ENCODE measurements at places on chromosomes 13 and 19.
A peak's percentile ranks its signal among the peaks of the same experiment; 100 is the strongest.

- DNase-seq = no peak
Observed at GRCh38 chr13:73945382-73945781, 188.8 kb downstream of the KLF12 start.

- DNase-seq = no peak
Observed at GRCh38 chr13:44768775-44769581, 192.8 kb upstream of the TSC22D1 start.

- no peak for DNase-seq
Observed at GRCh38 chr13:112812306-112813055, 122.6 kb downstream of the ATP11A start.

- DNase-seq = no peak
Observed at GRCh38 chr19:45187421-45188100, 9.0 kb downstream of the BLOC1S3 start.

DNA sequence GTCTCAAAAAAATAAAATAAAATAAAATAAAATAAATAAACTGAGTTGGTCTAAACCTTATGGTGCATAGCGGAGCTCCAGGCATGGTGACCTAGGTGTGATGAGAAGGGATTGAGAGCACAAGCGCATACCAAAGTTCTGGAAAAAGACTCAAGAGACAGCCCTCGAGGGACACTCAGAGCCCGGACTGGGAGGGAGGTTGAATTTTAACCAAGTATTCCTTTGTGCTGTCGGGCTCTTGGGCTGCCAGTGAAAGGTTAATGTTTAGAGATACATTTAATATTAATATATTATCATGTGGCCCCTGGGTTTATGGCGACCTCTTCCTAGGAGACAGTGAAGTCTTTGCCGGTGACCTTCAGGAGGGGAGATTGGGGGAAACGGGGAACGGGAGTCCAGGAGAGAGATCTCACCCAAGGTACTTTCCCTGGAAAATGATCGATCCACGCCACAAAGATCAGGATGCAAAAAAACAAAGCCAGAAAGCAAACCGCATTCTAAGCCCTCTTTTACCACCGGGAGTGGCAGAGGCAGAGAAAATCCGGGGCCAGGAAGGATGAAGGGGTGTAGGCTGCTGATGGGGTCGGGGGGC, 1.6 kb downstream of the FUT6 start:
- no peak for DNase-seq

- no peak for DNase-seq
Observed at GRCh38 chr13:89899302-89900103, 1448.0 kb upstream of the MIR17HG start.

DNA sequence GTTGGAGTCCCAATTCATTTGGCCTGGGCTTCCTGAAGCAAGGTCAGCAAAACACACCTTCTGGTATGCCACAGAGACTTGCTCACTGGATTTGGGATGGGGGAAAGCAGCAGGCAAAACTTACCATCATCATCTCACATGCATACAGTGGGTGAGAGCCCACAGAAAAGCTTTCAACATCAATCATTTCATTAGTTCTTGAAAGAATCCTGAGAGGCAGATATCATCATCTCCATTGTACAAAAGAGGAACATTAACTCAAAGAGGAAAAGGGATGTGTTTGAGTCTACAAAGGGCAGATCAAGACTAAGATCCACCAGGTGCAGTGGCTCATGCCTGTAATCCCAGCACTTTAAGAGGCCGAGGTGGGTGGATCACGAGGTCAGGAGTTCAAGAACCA, 6.4 kb downstream of the WDR87 start:
- no peak for DNase-seq

GRCh38 chr19:39514840-39515550, at the start of gene SELENOV:
SELENOV (plus strand) TSS chr19:39515139; CDS start chr19:39515213, 74 bp downstream.
- no peak for DNase-seq

GRCh38 chr19:44912854-44913253, 1.6 kb upstream of the APOC1 start:
- DNase-seq = no peak

GRCh38 chr13:90770334-90770733, 577.2 kb upstream of the MIR17HG start:
- DNase-seq = no peak

DNA sequence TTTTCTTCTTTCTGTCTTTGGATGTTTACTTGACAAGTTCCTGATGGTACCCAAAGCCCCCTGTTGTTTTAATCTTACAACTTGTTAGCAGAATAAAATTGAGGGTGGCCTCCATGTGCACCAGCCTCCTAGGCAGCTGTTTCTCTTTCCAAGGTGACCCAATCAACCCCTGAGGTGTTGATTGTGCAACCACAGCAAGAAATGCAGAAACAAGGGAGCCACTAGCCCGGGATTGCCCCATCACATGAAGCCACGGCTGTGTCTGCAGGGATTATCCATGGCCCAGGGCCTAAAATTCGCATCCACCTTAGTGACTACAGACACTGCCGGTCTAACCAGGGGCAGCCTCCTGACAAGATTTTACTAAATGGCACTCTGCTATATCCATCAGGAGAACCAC, 14.4 kb downstream of the CEACAM4 start:
- no peak for DNase-seq

- DNase-seq = no peak
Observed at GRCh38 chr13:77001963-77002587, 10.2 kb downstream of the CLN5 start.

GRCh38 chr13:95896301-95896700, 156.9 kb downstream of the UGGT2 start:
- DNase-seq = no peak

DNA sequence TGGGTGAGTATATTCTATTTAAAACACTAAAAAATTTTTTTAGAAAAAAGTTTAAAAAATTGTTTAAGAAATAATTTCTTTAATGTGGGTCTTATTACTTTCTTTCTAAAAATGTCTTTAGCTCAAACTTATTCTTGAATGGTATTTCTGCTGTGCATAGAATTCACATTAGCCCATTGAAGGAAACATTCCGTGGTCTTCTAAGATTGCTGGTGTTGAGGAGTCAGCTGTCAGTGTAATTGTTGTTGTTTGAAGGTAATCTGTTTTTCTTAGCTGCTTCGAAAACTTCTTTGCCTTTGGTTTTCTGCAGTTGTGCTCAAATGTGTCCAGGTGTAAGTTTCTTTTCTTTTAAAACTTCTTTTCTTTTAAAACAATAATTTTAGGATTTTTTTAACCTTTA, 85.4 kb upstream of the KLF12 start:
- no peak for DNase-seq

- DNase-seq = no peak
Observed at GRCh38 chr13:73954808-73955207, 179.4 kb downstream of the KLF12 start.

- DNase-seq = no peak
Observed at GRCh38 chr13:114027046-114027715, 53.3 kb upstream of the C13orf46 start.

GRCh38 chr13:42487221-42487620, 86.7 kb upstream of the TNFSF11 start:
- DNase-seq = no peak

DNA sequence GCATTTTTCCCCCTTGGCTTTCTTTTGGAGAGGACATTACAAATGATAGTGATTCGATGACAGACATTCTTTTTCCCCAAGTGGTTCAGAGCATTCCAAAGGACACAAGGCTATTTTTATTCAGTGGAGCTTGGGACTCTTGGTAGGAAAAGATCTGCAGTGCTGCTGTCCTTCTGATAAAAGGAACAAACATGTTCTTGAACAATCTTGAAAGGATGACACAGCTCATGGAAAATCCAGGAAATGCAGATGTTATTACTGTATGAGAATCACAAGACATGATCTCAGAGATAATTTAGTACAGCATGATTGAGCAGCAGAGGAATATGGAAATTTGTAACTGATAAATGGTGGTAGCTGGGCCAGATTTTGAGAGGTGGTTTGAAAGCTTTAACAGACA, 96.2 kb upstream of the RFC3 start:
- no peak for DNase-seq

DNA sequence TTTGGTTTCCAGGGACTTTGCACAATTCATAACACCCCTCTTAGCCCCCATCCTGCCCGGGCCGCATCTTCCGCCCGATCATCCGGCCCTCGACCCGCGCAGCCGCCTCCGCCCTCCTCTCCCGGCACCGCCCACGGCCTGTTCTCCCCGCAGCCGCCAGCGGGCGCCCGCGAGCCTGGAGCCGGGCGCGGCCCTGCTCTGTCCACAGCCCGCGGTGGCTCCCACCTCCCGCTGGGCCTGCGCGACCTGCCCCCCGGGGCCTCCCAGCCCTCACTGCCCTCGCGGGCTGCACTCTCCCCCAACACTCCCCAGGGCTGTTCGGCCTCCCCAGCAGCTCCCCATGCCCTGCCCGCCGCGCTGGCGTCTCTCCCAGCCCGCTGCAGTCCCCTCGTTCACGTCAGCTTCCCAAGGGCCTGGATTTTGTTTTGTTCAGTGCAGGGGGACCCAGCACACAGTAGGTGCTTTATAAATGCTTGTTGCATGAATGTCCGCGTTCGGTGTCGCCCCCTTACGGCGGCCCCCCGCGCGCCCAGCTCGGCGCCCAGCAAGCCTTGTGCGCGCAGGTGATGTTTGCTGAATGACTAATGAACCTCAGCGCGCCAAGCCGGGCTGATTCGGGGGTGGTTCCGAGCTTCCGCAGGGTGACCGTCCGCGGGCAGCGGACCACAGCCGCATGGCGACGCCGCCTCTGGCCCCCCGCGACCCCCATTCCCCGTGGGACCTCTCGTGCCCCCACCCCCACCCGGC, 4.6 kb upstream of the APC2 start:
- peak; percentile 80 for DNase-seq

GRCh38 chr19:13132471-13133180, 14.6 kb downstream of the NACC1 start:
- DNase-seq = no peak

DNA sequence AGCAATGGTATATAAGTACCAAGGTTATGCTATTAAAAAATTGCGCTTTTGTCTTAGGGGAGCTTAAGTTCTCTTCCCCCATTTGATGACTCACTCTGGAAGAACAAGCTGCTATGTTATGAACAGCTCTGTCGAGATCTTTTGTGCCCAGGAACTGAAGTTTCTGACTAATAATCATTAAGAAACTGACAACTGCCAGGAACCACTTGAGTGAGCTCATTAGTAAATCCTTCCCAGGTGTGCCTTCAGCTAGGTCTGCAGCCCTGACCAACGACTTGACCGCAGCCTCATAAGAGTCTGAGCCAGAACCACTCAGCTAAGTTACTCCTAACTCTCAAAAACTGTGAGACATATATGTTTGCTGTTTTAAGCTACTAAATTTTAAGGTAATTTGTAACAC, 147.8 kb downstream of the SLITRK6 start:
- DNase-seq = no peak

DNA sequence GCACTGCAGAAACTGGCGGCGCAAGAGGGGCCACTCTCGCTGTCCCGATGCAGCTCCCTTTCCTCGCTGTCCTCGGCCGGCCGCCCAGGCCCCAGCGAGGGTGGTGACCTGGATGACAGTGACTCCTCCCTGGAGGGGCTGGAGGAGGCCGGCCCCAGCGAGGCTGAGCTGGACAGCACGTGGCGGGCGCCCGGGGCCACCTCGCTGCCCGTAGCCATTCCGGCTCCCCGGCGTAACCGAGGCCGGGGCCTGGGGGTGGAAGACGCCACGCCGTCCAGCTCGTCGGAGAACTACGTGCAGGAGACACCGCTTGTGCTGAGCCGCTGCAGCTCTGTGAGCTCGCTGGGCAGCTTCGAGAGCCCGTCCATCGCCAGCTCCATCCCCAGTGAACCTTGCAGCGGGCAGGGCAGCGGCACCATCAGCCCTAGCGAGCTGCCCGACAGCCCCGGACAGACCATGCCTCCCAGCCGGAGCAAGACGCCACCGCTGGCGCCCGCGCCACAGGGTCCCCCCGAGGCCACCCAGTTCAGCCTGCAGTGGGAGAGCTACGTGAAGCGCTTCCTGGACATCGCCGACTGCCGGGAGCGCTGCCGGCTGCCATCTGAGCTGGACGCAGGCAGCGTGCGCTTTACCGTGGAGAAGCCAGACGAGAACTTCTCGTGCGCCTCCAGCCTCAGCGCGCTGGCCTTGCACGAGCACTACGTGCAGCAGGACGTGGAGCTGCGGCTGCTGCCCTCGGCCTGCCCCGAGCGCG, 12.4 kb downstream of the C19orf25 start:
- DNase-seq = no peak

DNA sequence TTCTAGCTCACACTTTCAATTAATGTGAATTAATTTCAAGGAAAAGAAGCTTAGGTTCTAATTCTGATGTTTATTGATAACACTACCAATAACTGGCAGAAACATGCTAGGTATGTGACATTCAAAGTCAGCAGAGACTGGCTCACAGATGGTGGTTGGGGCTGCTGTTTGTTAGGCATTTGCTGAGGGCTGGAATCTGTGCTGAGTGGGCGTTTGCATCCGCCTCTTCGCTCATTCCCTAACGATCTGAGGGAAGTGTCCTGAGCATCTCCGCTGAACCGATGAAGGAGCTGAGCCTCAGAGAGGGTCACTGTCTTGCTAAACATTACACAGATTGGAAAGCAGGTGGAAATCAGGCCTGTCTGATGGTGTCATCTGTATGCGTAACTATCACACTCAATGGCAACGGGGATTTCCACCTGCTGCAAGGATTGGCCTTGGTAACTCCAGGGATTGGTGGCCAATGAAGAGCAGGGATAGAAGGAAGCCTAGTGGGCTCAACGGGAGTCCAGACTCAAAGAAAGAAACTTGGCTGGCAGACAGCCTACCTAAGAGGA, 338.9 kb downstream of the TEX29 start:
- no peak for DNase-seq

- no peak for DNase-seq
Observed at GRCh38 chr19:12665281-12665573, 1.3 kb downstream of the MAN2B1 start.

DNA sequence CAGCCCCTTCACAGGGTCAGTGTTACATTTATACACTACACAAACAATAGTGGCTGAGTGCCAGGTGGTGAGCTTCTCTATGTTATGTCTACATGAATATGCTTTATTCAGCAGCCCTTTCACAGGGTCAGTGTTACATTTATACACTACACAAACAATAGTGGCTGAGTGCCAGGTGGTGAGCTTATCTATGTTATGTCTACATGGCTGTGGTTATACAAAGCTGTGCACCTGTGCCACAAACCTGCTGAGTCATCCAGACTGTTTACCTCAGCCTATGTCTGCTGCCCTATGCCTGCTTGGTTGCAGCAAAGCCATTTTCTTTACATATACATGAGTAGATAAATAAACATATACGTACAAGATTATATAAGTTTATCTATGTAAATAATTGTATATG, 76.5 kb downstream of the ZNF726 start:
- DNase-seq = no peak

GRCh38 chr19:40908976-40909375, 26.9 kb upstream of the CYP2A7 start:
- DNase-seq = no peak

- no peak for DNase-seq
Observed at GRCh38 chr13:40657307-40657706, 9.1 kb downstream of the FOXO1 start.

GRCh38 chr19:4123615-4124568, at the start of gene MAP2K2:
MAP2K2 (minus strand) TSS chr19:4124122; CDS start chr19:4123875, 247 bp downstream.
- DNase-seq = peak; percentile 93

- DNase-seq = no peak
Observed at GRCh38 chr19:33280351-33280921, 21.9 kb downstream of the CEBPA start.

DNA sequence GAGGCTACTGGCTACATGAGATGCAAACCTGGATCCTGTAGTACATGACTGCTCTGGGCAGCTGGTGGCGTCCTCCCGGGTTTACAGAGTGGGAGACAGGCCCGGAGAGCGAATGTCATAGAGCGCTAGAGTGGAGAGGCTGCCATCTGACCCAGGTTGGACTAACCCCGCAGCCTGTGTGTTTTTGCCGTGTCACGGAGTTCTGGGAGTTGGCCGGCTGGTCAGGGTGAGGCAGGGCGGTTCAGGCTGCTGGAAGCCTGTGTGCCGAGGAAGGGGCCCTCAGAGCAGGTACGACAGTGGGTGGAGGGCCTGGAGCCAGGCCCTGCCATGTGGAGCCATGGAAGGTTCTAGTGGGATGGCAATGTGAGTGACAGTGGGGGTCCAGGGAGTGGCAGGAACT, 12.5 kb downstream of the CRTC1 start:
- DNase-seq = no peak

All from neuronal stem cell (in vitro differentiated cells).